ENCODE measurements at places on chromosomes 4 and X.

GRCh38 chrX:71147496-71148277 is 3.0 kb downstream of the NLGN3 start:
- no peak for DNase-seq

- DNase-seq: no peak
These were observed 132.6 kb downstream of the IL15 start for GRCh38 chr4:141768954-141769353.

- peak; percentile 23 for DNase-seq
These were observed 17.6 kb upstream of the CC2D2A start for GRCh38 chr4:15451866-15452765.

DNA sequence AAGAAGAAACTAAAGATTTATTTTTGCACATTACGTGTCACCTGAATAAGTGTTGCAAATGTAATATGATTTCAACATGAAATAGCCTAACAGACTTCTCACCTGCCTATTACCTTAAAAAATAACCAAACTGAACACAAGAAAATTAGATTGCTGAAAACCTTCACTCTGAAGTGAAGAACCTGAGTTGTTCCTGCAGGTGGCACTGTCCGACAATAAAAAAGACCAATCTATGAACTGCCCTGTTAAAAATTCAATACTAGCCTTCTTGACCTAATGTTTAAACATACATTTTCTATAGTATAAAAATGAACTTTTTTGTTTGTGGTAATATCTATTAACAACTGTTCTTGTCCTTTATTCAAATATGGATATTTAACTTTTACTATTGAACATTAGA is 69.2 kb upstream of the PNPLA4 start:
- no peak for DNase-seq

DNA sequence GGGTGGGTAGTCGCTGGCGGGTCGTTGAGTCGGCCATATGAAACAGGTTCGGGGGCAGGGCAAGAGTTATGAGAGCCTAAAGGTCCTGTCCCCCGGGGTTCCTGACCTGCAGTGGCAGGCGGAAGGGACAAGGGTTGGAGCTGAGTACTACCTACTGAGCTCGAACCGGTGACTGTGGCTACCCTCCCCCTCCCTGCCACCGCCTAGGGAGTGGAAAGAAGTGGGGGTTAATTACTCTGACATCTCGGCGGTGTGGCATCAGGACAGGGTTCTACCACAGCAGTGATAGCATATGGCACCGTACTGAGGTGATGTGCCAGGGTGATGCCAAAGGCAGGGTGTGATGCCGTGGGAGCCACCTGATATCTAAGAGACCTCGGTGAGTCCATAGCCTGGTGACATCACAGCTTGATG is 307 bp downstream of the ATG4A start:
- DNase-seq: no peak

DNA sequence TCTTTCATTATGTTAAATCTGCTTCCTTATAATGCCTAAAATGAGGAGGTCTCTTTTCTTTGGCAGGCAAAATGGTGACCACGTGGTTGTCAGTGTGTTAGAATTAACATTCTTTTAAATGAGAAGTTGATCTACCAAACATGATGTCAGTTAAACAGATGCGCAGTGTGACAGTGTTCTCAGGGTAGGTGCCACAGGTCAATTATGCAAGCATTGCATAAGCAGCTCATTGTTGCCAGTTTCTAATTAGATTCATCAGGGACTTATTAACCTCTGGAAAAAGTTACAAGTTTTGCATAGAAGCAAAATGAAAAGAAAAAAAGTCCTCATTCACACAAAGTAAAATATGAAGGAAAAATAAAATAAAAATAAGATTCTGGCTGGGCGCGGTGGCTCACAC is 324.1 kb upstream of the GALNT7 start:
- DNase-seq: no peak

DNA sequence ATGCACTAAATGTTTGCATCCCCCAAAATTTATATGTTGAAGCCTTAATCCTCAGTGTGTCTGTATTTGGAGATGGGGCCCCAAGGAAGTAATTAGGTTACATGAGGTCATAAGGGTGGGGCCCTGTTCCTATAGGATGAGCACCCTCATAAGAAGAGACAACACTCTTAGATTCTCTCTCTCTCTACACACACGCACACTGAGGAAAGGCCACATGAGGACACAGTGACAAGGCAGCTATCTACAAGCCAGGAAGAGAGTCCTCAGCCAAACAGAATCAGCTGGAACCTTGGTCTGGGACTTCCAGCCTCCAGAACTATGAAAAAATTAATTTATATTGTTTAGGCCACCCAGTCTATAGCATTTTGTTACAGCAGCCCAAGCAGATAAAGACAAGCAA is 69.3 kb upstream of the NOCT start:
- DNase-seq: no peak

DNA sequence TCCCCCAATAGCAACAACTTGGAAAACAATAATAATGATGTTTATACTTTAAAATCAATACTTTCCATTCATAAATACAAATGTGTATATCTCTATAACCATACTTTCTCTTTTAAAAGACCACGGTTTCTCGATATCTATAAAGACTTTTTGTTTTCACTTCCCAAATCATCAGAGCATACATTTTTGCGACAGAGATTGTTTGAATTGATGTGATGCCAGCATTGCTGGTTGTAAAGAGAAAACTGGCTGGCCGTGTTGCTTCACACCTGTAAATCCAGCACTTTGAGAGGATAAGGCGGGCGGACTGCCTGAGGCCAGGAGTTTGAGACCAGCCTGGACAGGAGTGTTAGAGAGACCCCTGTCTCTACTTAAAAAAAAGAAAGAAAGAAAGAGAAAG is 77.6 kb upstream of the ZNF518B start:
- DNase-seq: no peak

GRCh38 chr4:8281519-8282133 is 12.1 kb downstream of the HTRA3 start:
- DNase-seq: peak; percentile 81

DNA sequence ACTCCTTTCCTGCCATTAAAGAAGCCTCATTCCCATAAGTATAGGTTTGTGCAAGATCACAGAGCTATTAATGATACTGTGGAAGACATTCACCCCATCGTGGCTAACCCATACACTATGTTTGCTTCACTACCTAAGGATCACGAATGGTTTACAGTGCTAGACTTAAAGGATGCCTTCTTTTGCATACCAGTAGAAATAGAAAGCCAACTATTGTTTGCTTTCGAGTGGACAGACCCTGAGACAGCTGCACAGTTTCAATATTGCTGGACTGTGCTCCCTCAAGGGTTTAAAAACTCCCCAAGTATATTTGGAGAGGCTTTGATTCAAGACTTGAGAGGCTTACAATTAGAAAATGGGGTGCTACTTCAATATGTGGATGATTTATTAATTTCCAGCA is 16.0 kb upstream of the PAPSS1 start:
- DNase-seq: no peak

DNA sequence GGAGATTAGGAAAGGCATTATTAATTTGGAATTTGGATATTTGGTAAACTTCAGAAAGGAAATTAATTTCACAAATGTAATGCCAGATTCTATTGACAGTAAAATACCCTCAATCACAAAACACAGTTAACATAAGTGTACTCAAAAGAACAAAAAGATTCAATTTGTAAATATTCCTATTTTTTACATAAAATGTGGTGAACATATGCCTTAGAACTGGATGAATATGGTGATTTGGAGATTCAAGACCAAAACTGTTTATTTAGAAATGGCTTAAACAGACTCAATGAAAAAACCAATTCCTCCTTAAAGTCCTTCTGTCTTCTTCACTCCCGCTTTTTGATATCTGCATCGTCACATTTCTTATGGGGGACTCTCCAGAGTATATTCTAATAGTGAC is 417.6 kb upstream of the TENM3 start:
- no peak for DNase-seq

DNA sequence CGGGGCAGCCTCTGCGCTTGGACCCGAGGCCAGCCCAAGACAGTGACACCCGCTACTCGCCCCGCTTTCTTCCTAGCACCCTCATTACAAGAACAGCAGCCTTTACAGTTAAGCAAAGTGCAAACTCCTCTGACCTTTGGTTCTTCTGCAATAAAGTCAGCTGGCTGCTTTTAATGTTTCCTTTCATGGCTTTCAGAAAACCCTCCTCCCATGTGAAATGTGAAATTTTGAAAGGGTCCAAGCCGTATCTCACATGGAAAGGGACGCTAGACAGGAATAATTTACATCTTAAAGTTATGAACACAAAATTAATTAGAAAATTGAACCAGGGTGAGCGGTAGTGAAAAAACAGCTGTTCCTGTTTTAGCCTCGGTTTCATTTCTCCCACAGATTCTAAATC is 520.1 kb upstream of the FRG1 start:
- DNase-seq: no peak

- DNase-seq: no peak
These were observed 20.4 kb upstream of the PUDP start for GRCh38 chrX:7168371-7168770.

DNA sequence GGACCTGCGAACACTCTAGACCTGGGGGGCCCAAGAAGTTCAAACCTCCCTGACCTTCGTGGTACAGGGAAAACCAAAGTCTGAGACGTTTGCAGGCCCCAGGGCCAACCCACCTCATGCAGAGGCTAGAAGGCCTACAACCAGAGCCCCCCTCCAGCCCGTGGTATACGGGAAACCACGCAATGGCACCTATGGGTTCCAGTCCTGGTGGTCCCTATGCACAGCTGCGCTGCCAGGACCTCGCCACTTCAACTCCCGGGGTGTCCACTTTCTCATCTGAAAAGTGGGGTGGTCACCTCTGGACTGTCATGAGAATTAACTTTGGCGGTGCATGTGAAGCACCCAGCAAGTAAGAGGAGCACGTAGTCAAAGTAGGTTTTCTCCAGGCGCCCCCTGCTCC is 8.4 kb upstream of the MSX1 start:
- DNase-seq: no peak

GRCh38 chr4:14894392-14895292 is 107.6 kb upstream of the CPEB2 start:
- DNase-seq: no peak

DNA sequence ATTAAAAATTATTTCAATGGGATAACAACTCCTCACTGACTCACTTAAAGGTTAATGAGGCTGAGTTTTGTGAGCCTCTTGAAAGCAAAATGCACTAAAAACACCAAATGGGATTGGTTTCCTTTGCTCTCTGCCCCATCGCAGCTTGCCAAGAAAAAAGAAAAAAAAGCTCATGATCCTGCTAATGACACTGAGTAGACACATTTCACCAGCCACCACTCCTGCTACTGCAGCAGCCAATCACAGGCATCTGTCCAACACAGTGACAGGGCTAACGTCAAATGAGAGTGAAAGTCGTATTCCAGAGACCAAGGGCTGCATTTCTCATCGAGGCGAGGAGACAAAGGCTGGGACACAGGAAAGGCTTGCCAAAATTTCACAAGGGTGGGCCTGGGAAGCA is 5.2 kb downstream of the APBB2 start:
- no peak for DNase-seq

DNA sequence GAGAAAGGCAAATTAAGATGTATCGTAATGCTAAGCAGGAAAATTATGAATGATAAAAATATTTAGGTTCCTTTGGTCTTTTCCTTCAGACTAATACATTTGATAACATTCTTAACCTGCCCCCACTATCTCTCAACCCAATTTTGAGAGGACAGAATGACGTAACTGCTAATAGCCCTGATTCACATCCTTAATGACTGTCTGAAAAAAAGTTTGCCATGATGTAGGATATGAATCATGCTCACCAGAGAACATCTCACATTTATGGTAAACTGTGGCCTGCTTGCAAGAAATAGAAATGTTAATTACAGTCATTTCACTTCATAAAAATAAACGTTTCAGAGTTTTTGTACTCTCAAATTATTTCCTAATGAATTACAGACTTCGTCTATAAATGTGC is 128.0 kb upstream of the VEGFC start:
- DNase-seq: no peak

DNA sequence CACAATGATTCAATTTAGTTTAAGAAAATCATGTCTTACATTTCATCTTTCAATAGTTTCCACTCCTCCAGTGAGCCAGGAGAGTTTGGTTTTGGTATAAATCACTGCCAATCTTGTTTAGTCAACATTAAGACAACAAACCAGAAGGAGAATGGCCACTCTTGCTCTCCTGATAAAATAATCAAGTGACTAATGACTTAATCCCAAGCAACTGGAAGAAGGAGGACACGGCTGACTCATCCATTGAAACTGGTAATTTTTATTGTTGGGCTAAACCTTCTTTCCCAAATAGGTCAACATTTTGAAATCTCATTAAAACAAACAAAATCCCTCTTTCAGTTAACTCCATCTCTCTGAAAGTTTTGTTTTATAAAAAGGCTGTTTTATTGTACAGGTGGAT is 230.2 kb downstream of the CLCN4 start:
- DNase-seq: no peak

DNA sequence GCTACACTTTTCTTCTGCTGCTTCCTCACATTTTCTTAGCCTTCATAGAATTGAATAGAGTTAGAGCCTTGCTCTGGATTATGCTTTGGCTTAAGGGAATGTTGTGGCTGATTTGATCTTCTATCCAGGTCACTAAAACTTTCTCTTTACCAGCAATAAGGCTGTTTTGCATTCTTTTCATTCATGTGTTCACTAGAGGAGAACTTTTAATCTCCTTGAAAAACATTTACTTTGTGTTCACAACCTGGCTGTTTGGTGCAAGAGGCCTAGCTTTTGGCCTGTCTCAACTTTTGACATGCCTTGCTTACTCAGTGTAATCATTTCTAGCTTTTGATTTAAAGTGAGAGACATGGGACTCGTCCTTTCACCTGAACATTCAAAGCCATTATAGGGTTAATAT is 87.7 kb upstream of the RAB40AL start:
- no peak for DNase-seq

- DNase-seq: no peak
These were observed 197.0 kb downstream of the STIM2 start for GRCh38 chr4:27057662-27058061.

- no peak for DNase-seq
These were observed 304.1 kb upstream of the TECRL start for GRCh38 chr4:64713256-64713840.

DNA sequence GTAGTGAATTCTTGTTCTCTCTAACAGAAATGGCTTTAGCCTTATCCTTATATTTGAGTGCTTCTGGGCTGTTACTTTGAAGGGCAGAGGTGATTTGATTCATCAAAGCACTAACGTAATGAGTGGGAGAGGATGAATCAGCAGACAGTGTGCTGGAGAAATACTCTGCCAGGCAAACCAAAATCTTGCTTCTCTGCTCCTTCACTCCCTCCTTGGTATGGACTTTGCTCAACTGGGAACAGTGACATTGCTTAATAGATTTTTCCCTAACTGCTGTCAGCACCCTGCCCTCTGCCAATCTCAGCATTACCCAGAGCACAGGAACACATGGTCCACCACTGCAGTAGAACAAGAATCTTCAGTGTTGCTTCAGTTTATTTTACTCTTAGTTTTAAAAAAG is 56.0 kb downstream of the PDLIM5 start:
- DNase-seq: peak; percentile 61

- DNase-seq: no peak
These were observed 104.1 kb downstream of the COX7B2 start for GRCh38 chr4:46804781-46805413.

DNA sequence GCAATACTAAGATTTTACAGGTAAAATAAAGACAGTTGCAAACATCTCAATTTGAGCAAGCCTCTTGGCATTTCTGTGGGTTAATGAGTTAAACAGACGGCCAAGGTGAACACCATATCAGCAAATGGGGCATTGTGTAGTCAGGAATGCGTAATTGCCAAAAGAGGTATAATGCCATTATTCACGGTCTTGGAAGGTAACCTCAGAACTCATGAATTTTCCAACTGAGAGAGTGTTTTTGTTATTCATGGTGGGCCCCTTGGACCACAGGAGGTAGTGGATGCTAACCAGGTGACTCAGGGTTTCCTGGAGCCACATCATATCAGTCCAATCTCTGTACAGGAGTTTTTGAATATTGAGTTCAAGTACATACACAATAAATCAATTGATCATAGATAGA is 368.0 kb upstream of the TECRL start:
- DNase-seq: no peak

Data from left cardiac atrium (tissue), 4 donors.